Hindlimb muscle (tissue), 1 donor: ENCODE measurements at places on chromosomes 12 and 14.

- no peak for DNase-seq
These were observed 78.5 kb downstream of the MAP1LC3B2 start for GRCh38 chr12:116637589-116638150.

DNA sequence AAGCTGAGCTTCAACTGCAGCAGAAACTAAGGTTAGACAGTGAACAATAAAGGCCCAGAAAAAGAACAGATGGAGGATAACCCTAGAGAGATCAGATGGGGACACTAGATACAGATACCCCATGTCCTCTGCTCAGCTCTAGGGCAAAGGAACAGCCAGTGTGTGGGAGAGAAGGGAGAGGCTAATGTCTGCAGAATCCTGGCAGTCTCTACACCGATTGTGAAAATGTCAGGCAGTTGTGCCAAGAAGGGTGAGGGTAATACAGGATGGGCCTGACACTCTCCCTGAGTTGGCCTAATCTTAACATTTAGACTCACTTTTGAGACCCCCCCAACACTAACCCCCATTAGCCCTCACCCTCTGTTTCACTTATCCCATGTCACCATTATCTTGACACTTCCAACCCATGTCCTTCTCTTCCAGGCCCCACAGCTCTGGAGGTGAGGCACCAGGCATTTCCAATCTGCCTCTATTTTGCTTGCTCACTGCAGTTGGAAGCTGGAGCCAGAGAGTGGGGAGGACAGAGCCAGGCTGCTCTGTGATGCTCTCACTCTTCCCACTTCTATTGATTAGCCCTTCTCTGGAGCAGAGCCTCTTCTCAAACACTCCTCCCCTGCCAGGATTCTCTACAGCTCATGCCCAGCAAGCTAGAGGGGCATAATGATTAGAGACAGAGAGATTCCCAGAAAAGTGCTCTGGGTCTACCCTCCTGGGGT lies 3.0 kb upstream of the BLOC1S1 start:
- no peak for DNase-seq

DNA sequence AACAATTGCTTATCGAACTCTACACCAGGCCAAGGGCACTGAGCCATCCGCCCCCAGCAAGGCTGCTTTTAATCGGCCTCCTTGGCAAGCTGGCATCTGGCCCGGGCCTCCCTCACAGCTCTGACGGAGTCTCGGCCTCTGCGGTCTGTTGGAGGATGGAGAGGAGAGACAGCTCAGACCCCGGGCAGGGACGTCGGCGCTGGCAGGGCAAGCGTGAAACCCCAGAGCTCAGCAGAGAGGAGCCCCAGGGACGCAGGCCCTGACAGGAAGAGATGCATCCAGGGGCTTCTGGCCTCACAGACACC lies 17.5 kb downstream of the CAMKK2 start:
- no peak for DNase-seq

GRCh38 chr14:85572845-85573244 lies 42.9 kb downstream of the FLRT2 start:
- DNase-seq, result no peak

GRCh38 chr14:32417956-32418552 lies 89.0 kb downstream of the AKAP6 start:
- DNase-seq, result no peak

GRCh38 chr12:57779736-57780135 lies 2.9 kb upstream of the TSFM start:
- DNase-seq, result no peak

DNA sequence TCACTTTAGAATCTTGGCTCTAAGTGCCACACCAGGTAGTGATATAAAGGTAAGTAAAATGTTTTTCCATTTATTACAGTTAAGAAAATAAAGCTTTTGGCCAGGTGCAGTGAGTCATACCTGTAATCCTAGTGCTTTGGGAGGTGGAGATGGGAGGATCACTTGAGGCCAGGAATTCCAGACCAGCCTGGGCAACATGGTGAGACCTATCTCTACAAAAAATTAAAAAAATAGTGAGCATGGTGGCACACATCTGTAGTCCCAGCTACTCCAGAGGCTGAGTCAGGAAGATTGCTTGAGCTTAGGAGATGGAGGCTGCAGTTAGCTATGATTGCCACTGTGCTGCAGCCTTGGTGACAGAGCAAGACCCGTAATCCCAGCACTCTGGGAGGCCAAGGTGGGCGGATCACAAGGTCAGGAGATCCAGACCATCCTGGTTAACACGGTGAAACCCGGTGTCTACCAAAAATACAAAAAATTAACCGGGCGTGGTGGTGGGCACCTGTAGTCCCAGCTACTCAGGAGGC lies 5.0 kb downstream of the FANCM start:
- DNase-seq, result no peak

DNA sequence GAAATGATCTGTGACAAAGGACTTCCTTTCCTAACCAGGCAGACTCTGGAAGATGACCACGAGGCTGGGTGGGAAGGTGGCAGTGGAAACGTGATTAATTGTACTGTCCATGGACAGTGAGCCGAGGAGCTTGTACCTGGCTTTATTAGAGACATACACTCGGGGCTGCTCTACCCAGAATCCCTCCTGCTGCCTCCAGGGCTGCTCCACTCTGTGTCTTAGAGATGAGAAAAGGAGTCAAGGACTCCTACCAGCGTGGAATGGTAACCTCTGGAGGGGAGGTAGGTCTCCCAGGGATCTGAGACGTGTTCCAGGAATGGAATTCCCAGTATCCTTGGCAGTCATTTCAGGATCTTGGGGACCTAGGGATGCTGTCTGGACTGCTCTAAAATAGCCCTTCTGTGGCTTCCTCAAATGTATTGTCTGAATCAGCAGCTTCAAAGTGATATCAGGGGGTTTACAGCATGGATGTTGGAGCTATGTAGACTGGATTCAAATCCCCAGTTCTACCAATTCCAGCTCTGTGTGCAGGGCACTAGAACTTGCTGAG lies 237.8 kb downstream of the CACNA1C start:
- DNase-seq, result no peak

DNA sequence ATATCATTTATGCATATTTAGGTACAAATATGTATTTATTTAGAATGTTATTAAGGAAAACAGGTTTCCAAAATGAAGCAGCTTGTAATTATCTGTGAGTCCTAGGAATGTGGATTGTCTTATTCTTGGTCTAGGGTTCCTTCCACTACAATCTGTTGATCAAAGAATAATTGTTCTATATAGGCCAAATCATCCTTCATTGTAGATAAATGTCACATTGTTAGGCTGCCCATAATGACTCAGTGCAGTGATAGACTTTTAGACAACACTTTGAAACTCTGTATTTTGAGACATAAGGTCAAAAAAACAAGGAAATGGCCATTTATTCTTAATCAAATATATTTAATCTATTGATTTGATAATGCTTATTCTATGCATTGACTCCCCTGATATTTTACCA lies 283.0 kb downstream of the ACSS3 start:
- no peak for DNase-seq

DNA sequence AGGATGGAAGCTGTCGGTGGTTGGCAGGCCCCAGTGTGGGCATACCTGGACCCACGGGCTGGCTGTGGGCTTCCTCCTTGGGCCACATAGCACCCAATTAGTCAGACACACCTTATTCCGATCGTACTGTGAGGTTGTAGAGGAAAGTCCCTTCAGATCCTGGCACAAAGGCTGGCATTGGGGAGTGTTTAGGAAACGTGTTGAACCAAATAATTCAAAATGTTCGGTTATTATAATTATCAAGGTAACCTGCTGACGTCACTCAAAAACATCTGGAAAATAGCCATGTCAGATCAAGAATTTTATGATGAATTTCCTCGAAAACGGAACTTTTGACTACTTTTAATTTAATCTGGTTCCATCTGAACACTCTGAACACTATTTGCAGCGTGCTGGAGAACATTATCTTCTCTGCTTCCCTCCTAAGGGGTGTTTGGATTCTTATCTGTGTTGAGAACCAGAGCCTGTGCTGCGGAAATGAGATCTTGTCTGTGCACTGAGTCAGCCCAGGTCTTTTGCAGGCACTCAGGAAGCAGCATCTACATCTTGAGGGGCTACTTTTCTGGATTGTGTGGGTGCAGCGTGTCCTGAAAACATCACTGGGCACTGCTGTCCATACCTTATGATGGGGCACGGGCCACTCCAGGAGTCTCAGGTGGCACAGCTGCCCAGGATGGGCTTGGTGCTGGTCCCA lies 100.3 kb downstream of the SLC25A47 start:
- DNase-seq, result no peak

- DNase-seq, result no peak
These were observed 169.7 kb upstream of the G2E3 start for GRCh38 chr14:30389134-30389876.

GRCh38 chr14:104494483-104494882 lies 85.1 kb upstream of the C14orf180 start:
- DNase-seq, result no peak

DNA sequence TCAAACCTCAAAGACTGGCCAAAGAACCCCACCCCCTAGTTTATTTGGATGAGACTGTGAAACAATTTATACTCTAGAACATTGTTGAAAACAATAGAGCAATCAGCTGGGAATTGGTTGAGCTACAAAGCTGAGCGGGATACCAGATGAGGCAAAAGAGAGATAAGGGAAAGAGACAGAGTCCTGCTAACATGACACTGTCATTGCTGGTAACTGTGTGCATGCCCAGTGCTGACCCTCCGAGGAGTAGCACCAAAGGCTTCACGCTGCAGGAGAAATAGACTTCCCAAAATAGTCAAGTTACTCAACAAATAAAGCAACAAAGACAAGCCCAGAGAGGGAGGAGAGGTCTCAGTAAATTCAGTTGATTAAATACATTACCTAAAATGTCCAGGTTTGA lies 63.6 kb downstream of the RASSF8 start:
- no peak for DNase-seq

DNA sequence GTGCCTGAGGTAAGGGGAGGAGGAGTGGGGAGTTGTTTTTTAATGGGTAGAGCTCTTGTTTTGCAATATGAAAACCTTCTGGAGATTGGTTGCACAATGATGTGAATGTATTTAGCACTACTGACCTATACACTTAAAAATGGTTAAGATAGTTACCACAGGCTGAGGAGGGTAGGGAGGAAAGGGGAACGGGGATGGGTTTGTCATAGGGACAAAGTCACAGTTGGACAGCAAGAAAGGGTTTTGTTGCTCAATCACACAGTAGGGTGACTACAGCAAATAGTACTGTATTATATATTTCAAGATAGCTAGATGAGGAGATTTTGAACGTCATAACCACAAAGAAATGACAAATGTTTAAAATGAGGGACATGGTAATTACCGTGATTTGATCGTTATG lies 1562.4 kb downstream of the AACS start:
- no peak for DNase-seq

DNA sequence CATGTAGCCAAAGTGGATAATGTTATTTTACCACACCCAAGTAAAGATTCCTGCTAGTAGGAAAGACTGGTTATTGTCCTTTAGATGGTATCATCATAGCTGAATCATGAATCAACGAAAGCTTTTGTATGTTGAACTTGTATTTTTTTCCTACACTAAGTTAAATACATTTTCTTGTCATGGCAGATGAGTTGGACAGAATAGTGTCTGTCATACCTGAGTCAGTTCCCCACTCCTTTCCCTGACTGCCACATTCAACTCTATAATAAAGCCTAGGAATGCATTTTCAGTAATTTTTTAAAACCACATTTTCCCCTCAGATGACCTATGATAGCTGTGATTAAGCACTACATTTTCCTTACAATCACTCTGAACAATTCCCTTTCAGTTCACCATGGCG lies 9.3 kb upstream of the PTHLH start:
- no peak for DNase-seq

GRCh38 chr12:101768781-101769180 lies 29.5 kb upstream of the SYCP3 start:
- DNase-seq, result no peak
